ENCODE measurements at places on chromosomes 1 and 21.

- no peak for DNase-seq
Measured at GRCh38 chr1:198809247-198809646, 170.4 kb downstream of the PTPRC start.

- DNase-seq = no peak
Measured at GRCh38 chr1:156465747-156466365, 34.7 kb downstream of the MEF2D start.

GRCh38 chr1:7345516-7345915, 425.6 kb upstream of the VAMP3 start:
- DNase-seq = no peak

DNA sequence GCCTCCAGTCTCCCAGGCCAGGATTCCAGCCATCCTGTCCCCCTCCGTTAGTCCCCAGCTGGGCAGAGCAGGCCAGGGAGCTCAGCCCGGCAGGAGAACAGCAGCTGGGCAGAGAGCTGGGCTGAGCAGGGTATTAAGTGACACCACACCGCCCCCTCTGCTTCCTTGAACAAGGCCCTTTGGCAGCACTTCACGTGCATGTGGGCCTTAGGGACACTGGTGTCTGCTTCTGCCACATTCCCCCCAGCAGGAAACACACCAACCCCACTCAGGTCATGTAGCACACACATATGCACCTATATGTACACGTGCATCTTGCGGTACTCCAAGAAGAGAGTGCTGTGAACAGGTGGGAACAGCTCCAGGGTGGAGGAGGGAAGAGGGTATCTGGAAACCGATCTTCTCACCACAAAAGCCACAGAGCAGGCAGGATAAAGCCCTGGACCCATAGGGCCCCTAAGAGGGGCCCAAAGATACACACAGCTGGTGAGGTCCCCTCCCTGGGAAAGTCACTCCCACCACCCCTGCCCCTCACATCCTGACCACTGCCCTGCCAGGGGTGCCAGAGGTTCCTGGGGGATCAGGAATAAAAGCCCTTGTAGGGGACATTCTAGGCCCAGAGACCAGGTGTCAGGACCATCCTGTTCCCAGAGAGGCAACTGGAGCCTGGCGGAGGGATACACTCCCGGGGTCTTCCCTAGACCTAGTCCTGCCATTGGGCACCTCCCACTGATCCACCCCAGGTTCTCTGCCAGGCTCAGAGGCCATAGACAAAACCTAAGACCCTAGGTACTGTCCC, 4.5 kb downstream of the EPHA2 start:
- DNase-seq = no peak

- DNase-seq = no peak
Measured at GRCh38 chr1:37094302-37094701, 60.0 kb upstream of the GRIK3 start.

GRCh38 chr1:62138029-62138428, 56.6 kb upstream of the L1TD1 start:
- no peak for DNase-seq

- no peak for DNase-seq
Measured at GRCh38 chr21:37204580-37204979, 62.6 kb downstream of the VPS26C start.

GRCh38 chr1:42942444-42942843, 16.2 kb downstream of the SLC2A1 start:
- no peak for DNase-seq

DNA sequence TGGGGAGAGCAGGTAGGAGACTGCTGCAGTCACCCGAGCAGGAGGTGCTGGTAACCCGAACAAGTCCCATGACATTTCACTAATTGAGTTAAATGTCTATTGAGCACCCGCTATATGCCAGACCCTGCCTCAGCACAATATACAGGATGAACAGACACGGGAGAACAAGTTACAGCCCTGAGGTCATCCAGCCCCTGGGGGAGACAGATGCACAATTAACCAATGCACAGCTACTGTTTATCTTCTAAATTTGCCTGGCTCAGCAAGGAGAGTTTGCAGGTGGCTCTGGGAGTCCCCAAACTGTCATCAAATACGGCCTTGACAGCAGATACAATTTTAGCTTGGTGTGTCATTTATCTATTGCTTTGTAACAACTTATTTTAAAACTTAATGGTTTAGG, 18.1 kb downstream of the CITED4 start:
- no peak for DNase-seq

DNA sequence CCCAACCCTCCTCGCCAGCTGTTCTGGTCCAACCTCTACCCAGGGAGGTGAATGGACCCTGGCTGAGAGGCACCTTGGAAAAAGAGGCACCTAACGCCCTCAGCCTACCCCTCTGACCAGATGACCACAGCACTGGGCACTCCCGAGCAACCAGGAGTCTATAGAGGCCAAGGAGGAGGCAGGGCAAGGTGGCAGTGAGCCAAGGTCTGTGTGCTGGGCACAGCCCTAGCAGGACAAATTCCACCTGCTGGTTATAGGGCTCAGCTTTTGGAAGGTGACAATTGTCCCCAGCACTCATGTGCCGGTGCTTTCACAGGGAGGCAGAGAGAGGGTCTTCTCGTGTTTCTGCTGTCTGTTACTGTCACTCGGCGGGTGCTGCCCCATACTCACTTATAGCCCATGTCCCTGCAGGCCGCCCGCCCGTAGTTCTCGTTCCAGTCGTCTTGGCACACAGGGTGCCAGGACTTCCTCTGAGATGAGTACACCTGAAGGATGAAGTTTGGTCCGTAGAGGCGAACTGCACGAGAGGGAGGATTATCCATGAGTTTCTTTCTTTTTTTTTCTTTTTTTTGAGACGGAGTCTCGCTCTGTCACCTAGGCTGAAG, 27.8 kb downstream of the TMPRSS2 start:
- DNase-seq = no peak

DNA sequence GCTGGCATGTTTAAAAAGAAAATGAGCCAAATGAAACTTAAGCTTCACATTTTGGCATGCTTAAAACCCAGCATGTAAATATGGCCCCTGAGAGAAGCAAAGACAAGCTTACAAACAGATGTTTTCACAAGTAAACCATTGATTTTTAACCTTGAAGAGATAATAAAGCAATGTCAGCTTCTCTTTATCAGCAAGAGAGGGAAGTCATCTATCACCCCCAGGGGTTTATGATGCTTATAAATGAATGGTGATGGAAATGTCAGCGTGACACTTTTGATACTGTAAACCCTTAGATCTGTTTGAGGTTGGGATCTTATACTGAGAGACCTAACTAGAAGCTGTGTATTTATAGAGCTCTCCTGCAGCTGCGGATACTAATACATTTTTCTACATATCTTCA, 471.3 kb downstream of the PLA2G4A start:
- no peak for DNase-seq

- DNase-seq = no peak
Measured at GRCh38 chr1:159869607-159870006, 7.2 kb upstream of the VSIG8 start.

GRCh38 chr1:221800831-221801230, 58.9 kb upstream of the DUSP10 start:
- no peak for DNase-seq

DNA sequence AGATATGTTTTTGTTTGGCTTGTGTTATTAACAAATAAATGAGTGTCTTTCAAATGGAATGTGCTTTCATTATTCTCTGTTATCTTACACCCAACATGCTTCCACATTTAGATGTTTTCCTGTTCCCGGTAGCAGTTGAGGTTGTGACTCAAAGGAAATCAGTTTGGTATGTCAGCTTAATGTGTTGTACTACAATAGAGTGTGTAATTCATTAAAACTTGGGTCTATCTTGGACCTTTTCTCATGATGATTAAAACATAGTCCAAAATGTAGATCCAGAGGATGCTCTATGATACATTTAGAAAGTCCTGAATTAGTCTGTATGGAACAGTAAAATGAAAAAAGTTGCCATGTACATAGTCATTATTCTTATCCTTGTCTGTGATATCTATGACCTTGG, 26.7 kb downstream of the RTCA start:
- DNase-seq = no peak

DNA sequence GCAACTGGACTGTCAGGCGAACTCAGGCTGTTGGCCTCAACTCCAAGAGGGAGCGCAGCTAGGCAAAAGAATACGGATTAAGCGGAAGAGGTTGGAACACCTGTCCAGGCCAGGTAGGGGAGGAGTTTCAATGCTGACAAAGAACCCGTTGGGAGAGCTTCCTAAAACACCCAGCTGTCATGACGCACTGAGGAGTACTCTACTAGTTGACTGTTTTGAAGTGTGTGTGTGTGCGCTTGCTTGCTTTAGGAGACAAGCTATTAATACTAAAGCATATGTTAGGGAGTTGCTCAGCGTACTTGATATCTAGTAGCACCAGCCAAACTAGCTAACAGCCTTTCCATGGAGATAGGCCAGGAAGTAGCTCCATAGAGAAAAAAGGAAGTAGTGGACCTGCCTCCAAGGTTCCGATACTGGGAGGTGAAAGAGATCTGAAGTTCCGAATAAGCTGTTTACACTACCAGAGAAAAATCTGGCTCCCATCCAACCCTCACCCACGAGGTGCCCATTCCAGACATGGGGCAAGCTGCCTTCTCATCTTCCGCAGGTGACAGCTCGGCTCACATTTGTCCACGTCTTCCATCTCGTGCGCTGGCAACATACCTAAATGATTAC, 974 bp upstream of the FNBP1L start:
- no peak for DNase-seq

- peak; percentile 55 for DNase-seq
Measured at GRCh38 chr21:45698493-45699184, 55.1 kb downstream of the PCBP3 start.

DNA sequence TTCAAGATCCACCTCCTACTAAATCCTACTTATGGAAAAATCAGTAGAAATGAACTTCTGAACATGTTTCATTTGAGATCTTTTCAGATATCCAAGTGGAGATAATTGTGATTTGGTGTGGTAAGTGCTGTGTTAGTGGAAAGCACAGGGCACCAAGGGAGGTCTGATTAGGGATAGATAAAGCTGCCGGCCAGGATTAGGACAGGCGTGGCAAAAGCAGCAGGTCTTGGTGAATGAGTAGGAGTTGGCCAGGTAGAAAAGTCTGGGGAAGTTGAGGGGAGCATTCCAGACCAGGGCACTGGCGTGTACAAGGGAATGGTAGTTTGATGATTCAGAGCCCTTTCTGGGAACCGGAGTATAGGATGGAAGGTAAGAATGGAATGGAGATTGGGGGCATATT, 47.8 kb downstream of the AZIN2 start:
- no peak for DNase-seq

- peak; percentile 87 for DNase-seq
Measured at GRCh38 chr1:111139956-111140679, at the start of the genes CEPT1 and DRAM2. TSS of gene CEPT1 (plus strand) at chr1:111140223. CDS start at chr1:111147715, 7,492 bp downstream. TSS of gene DRAM2 (minus strand) at chr1:111140093. CDS start at chr1:111131554, 8,539 bp downstream.

DNA sequence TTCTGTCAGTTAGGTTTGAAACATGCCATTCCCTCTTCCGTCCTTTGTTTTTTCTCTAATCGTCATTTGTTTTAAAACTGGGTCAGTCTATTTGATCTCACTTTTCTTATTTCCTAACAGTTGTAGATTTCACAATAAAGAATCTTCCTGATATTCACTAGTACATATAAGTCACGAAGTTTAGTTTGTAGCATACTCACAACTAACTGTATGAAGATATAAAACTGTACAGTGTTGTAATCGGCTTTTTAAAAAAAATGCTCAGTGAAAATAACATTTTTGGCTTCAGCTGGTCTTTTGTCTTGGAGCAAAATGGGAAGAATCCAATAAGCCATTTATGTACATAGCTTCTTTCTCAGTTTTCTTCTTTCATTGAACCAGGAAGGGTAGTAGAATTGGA, 78.3 kb downstream of the NCAM2 start:
- DNase-seq = no peak

GRCh38 chr1:186828611-186829454, at the start of gene PLA2G4A:
TSS of gene PLA2G4A (plus strand) at chr1:186828949. CDS start at chr1:186854355, 25,406 bp downstream.
- DNase-seq = peak; percentile 31

DNA sequence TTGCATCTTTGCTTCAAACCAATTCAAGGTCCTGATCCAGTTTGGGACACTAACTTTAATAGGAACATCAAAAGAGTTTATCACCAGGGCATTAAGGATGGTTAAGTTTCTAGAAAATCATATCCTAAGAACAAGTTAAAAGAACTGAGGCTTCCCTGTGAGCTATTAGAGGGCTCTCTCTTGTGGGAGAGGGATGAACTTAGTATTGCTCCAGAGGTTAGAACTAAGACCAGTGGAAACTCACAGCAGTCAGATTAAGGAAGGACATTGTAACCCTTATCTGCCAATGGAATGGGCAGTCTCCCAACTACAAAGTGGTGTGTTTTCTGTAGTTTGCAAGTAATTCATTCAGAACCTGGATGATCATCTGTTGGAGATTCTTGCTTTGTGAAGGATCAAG, 36.8 kb downstream of the UBE2U start:
- no peak for DNase-seq

DNA sequence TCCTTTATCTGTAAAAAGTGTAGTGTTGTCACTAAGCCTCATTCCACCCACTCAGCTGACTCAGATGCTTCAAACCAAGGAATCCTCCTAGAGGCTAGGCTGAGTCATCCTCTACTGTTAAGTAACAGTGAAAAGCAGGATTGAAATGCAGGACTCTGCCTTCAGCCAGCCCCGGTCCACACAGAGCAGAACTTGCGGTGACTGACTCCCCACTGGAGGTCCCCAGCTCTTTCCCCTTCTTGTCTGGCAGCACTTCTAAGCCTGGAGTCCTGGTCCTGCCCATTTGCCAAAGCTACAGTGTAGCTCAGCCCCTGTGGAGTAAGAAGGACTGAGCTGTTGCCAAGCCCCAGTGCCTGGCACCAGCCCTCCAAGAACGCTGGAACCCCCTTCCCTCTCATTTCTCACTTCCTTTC, 1.7 kb downstream of the RAB7B start:
- peak; percentile 95 for DNase-seq

DNA sequence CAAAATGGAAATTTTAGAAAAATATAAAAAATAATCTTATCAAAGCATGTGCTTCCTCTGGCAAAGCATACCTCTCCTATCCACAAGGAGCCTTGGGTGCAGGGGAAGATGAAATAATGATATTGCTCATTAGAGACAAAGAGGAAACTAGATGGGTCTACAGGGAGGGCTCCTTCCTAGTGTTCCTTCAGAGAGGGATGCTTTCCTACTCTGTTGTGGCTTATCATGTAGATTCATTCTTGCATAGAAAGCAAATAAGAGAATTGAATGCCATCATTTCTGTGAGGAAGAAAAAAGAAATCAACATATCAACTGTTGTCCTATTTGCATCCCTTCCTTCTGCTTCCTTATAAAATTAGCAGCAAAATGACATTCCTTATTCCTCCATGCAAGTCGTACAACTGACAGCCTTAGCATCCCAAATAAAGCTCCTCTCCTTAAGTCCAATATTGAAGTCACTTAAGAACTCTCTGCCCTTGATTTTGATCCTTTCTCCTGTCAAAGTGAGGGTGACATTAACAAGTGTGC, 543.9 kb upstream of the PLXNA2 start:
- no peak for DNase-seq

Measured in amniotic stem cell (primary cell).